ENCODE measurements at places on chromosomes 13 and 19. TPM values are rescaled to one million over a fixed set of nuclear protein-coding genes. Genes with fewer than 3 reads are reported as not detected.

The SERPINE3 gene
- not detected for total RNA-seq

The C1QTNF9 gene
- total RNA-seq: not detected

The MAN2B1 gene
- 120 TPM for total RNA-seq

The ZNF471 gene
- total RNA-seq: 0.09 TPM

The PSPC1 gene
- 60.9 TPM for total RNA-seq

The EDNRB gene
- total RNA-seq: not detected

The VSTM1 gene
- not detected for total RNA-seq

The PSG2 gene
- not detected for total RNA-seq

The NOSIP gene
- 172 TPM for total RNA-seq

The PABPC3 gene
- 0.34 TPM for total RNA-seq

The PCP2 gene
- total RNA-seq: 2.0 TPM

The CCNA1 gene
- 14.1 TPM for total RNA-seq

The KLF5 gene
- 3.5 TPM for total RNA-seq

The ZNF20 gene
- 2.8 TPM for total RNA-seq

The FFAR3 gene
- total RNA-seq: 0.16 TPM

The FUT3 gene
- not detected for total RNA-seq

The MAP2K2 gene
- total RNA-seq: 135 TPM

The MAP1S gene
- total RNA-seq: 57.1 TPM

The GNA15 gene
- 83.6 TPM for total RNA-seq

The DIAPH3 gene
- 24.2 TPM for total RNA-seq

The GPR12 gene
- total RNA-seq: not detected

The SIGLECL1 gene
- total RNA-seq: not detected

The ABHD17A gene
- total RNA-seq: 126 TPM

Data from T-helper 2 cell treated with Interferon-gamma antibody and Interleukin-4, amounts not matched to agents 100 ng/mL and 5 ng/mL, for 36 hours (primary cell).